Lung (tissue), 17 donors: ENCODE measurements at places on chromosomes 2 and 18. TPM values are rescaled to one million over a fixed set of nuclear protein-coding genes. Genes with fewer than 3 reads are reported as not detected.
A peak's percentile ranks its signal among the peaks of the same experiment; 100 is the strongest.

LRRTM1 gene
- not detected for total RNA-seq

MARCHF4 gene
- 0.06 TPM for total RNA-seq

- DNase-seq = no peak
- H3K36me3 ChIP-seq = no peaks in the 10 kb centered on the region
- H3K4me1 ChIP-seq = no peaks in the 10 kb centered on the region
- no peaks in the 10 kb centered on the region for H3K27me3 ChIP-seq
- no peak overlapping the region for H3K4me3 ChIP-seq
- no peak overlapping the region for H3K27ac ChIP-seq
Measured at GRCh38 chr2:3265981-3266924, 111.4 kb downstream of the EIPR1 start.

- peaks cover 20% of the 10 kb centered on the region for H3K4me1 ChIP-seq
- no peak for DNase-seq
- H3K36me3 ChIP-seq = no peaks in the 10 kb centered on the region
Measured at GRCh38 chr2:7012141-7012764, 95.0 kb downstream of the RNF144A start.

DNA sequence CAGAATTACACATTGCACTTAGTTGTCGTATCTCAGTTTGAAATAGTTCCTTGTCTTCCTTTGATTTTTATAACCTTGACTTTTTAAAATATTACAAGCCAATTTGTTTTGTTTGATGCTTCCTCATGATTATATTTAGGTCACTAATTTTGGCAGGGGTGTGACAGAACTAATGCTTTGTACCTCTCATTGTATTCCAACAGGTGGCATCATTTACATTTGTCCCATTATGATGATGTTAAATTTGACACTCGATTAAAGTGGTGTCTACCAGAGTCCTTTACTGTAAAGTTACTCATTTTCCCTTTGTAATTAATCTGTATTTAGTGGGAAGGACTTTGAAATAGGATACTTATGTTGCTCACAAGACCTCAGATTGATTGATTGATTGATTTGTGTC, 21.5 kb upstream of the MFSD2B start:
- H3K27ac ChIP-seq = no peak overlapping the region
- H3K27me3 ChIP-seq = no peaks in the 10 kb centered on the region
- no peak overlapping the region for H3K4me3 ChIP-seq
- H3K36me3 ChIP-seq = peaks cover 12% of the 10 kb centered on the region
- no peaks in the 10 kb centered on the region for H3K4me1 ChIP-seq

DNA sequence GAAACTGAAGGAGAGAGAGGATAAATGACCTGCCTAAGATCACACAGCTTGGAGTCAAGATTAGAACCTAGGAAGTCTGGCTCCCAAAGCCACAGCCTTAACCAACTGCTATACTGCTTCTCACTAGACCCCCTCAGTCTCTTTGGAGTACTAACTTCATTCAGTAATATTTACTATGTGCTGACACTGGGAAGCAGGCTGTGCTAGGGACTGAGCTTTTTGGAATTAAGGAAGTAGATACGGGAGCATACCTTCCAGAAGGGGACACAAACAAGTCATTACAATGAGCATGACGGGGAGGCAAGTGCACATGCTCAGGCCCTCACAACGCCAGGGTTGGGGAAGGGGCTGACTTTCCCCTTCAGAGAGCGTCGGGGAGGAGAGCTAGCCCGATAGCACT, 97.7 kb downstream of the INO80D start:
- no peak overlapping the region for H3K27ac ChIP-seq
- H3K4me3 ChIP-seq = no peak overlapping the region
- H3K27me3 ChIP-seq = no peaks in the 10 kb centered on the region
- peaks cover 2% of the 10 kb centered on the region for H3K36me3 ChIP-seq
- DNase-seq = no peak
- H3K4me1 ChIP-seq = no peaks in the 10 kb centered on the region

GRCh38 chr18:39025531-39025930, 1459.9 kb upstream of the CELF4 start:
- no peak overlapping the region for H3K27ac ChIP-seq
- DNase-seq = no peak
- no peaks in the 10 kb centered on the region for H3K27me3 ChIP-seq
- H3K4me1 ChIP-seq = no peaks in the 10 kb centered on the region
- H3K36me3 ChIP-seq = no peaks in the 10 kb centered on the region

RGPD5 gene
- 44.6 TPM for total RNA-seq

DNA sequence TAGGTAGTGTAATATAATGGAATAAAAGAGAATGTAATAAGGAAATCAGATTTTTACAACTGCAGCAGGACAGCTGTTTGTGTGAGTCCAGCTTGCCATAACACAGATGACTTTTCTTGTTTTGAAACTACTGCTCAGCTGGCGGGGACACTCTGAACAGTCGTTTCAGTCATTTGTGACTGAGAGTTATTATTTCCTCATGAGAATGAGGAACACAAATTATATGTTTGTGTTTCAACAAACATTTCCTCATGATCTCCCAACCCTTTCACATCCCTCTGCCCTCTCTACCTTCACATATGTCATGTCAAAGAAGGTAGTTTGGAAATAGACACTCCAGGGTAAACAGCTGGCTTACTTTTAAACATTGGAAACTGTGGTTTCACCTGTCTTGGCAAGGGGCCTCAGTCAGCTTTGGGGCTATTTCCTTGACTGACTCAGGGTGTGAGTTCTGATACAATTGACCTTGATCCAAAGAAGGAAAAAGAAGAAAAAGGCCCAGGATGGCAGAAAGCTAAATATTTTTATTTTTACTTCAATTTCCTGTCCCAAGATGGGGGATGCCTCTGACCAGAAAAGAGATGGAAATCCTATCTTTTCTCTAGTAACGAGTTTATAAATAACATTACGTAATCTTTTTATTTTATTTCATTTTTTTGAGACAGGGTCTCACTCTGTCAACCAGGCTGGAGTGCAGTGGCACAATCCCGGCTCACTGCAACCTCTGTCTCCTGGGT, 593 bp downstream of the SP140L start:
- no peaks in the 10 kb centered on the region for H3K27me3 ChIP-seq
- no peaks in the 10 kb centered on the region for H3K4me1 ChIP-seq
- H3K36me3 ChIP-seq = no peaks in the 10 kb centered on the region
- H3K27ac ChIP-seq = peak overlapping the region; percentile 94
- DNase-seq = peak; percentile 33

TGFBRAP1 gene
- 14.6 TPM for total RNA-seq

CIB4 gene
- total RNA-seq = 1.3 TPM

- H3K4me1 ChIP-seq = peaks cover 5% of the 10 kb centered on the region
- DNase-seq = peak; percentile 93
- no peaks in the 10 kb centered on the region for H3K36me3 ChIP-seq
Measured at GRCh38 chr2:109324861-109325260, 195.9 kb downstream of the SH3RF3 start.

DNA sequence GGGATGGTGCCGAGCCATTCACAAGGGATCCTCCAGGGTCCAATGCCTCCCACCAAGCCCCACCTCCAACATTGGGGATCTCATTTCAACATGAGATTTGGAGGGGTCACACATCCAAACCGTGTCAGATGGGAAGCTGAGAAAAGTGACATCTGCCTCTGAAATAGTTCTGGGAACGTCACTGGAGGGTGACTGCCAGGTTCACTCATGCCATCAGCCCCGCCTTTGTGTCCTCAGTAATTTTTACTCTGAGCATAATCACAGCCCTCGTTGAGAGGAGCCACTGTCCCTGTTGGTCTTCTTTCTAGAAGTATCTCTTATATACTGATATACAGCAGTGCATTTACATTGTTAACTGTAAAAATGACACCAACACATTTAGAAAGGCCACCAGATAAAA, 67.4 kb downstream of the KLHL29 start:
- H3K36me3 ChIP-seq = no peaks in the 10 kb centered on the region
- DNase-seq = no peak
- peaks cover 4% of the 10 kb centered on the region for H3K4me1 ChIP-seq
- no peak overlapping the region for H3K27ac ChIP-seq
- no peaks in the 10 kb centered on the region for H3K27me3 ChIP-seq
